ENCODE measurements at places on chromosomes 6 and 20.

- peak overlapping the region; percentile 80 for H3K27ac ChIP-seq
- H3K36me3 ChIP-seq: no peaks in the 10 kb centered on the region
- peaks cover 24% of the 10 kb centered on the region for H3K4me1 ChIP-seq
- peak overlapping the region; percentile 91 for H3K4me3 ChIP-seq
Measured at GRCh38 chr6:28488916-28489365, 26.7 kb downstream of the GPX6 start.

DNA sequence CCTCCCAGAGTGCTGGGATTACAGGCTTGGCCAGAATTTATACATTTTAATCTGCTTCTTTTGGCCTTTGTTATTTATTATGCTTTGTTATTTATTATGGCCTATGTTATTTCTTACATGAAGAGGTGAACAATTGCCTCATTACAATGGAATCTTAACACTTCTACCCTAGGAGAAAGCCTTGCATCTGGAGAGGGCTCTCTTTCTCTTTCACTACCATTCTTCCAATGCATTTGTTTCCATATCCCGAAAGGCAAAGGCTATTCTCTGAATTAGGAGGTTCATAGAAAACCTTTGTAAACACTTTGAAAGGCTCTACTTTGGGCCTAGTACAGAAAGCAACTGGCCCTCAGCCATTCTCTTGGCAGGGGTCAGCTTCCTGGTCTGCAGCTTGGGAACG is 19.9 kb upstream of the DEK start:
- no peak overlapping the region for H3K4me3 ChIP-seq
- no peaks in the 10 kb centered on the region for H3K36me3 ChIP-seq
- no peak overlapping the region for H3K27ac ChIP-seq
- no peaks in the 10 kb centered on the region for H3K4me1 ChIP-seq

DNA sequence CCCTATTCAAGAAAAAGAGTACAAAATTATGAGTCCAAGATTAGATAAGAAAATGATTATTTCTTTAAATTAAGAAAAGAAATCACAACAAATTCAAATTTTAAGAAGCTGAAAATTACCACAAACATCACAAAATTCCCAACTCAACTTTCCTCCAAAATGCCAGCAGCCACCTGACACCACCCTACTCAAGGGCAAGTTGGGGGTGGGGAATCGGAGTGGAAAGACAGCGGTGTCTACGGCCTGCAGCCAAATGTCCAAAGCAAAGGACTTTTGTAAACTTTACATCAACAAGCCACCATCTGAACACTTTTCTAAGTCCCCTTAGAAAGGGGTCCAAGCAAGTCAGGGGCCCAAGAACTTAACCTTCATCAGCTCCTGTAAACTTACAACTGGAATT is 1.6 kb upstream of the EYA2 start:
- H3K4me1 ChIP-seq: peaks cover 3% of the 10 kb centered on the region
- H3K4me3 ChIP-seq: no peak overlapping the region
- DNase-seq: no peak
- peaks cover 9% of the 10 kb centered on the region for H3K27me3 ChIP-seq

GRCh38 chr6:151561238-151561637 is 67.4 kb downstream of the CCDC170 start:
- no peak for DNase-seq
- peaks cover 6% of the 10 kb centered on the region for H3K27me3 ChIP-seq
- peaks cover 17% of the 10 kb centered on the region for H3K36me3 ChIP-seq
- H3K27ac ChIP-seq: no peak overlapping the region

GRCh38 chr20:38747495-38748096 is 664 bp upstream of the ACTR5 start:
- no peak for DNase-seq
- peak overlapping the region; percentile 26 for H3K27ac ChIP-seq
- peaks cover 11% of the 10 kb centered on the region for H3K27me3 ChIP-seq

- DNase-seq: no peak
- H3K4me3 ChIP-seq: no peak overlapping the region
Measured at GRCh38 chr6:32096087-32096393, 13.1 kb downstream of the TNXB start.

GRCh38 chr6:135004399-135004798 is 50.2 kb downstream of the HBS1L start:
- H3K36me3 ChIP-seq: no peaks in the 10 kb centered on the region
- DNase-seq: no peak
- H3K4me1 ChIP-seq: no peaks in the 10 kb centered on the region
- H3K27me3 ChIP-seq: no peaks in the 10 kb centered on the region

GRCh38 chr6:37019065-37019450 is 13.6 kb downstream of the FGD2 start:
- H3K27me3 ChIP-seq: peaks cover 7% of the 10 kb centered on the region
- H3K4me3 ChIP-seq: no peak overlapping the region
- H3K4me1 ChIP-seq: peaks cover 2% of the 10 kb centered on the region
- DNase-seq: no peak
- H3K36me3 ChIP-seq: no peaks in the 10 kb centered on the region

GRCh38 chr6:12785921-12786320 is 69.4 kb downstream of the PHACTR1 start:
- H3K27me3 ChIP-seq: no peaks in the 10 kb centered on the region
- no peaks in the 10 kb centered on the region for H3K4me1 ChIP-seq
- no peak overlapping the region for H3K27ac ChIP-seq
- no peaks in the 10 kb centered on the region for H3K36me3 ChIP-seq
- no peak for DNase-seq

- DNase-seq: no peak
- H3K36me3 ChIP-seq: peaks cover 28% of the 10 kb centered on the region
Measured at GRCh38 chr6:44302856-44303255, 10.3 kb downstream of the AARS2 start.

GRCh38 chr6:39263303-39264037 is 34.2 kb upstream of the KCNK5 start:
- H3K27me3 ChIP-seq: peaks cover 5% of the 10 kb centered on the region
- no peaks in the 10 kb centered on the region for H3K4me1 ChIP-seq
- no peak overlapping the region for H3K27ac ChIP-seq
- no peaks in the 10 kb centered on the region for H3K36me3 ChIP-seq
- H3K4me3 ChIP-seq: no peak overlapping the region
- DNase-seq: no peak

- H3K4me1 ChIP-seq: no peaks in the 10 kb centered on the region
- H3K27me3 ChIP-seq: peaks cover 3% of the 10 kb centered on the region
- H3K4me3 ChIP-seq: peak overlapping the region; percentile 56
- H3K27ac ChIP-seq: no peak overlapping the region
- DNase-seq: no peak
- peaks cover 40% of the 10 kb centered on the region for H3K36me3 ChIP-seq
Measured at GRCh38 chr6:170393807-170394399, 87.3 kb downstream of the FAM120B start.

GRCh38 chr20:41196653-41197225 is 59.4 kb downstream of the PLCG1 start:
- no peak for DNase-seq
- H3K27me3 ChIP-seq: peaks cover 9% of the 10 kb centered on the region
- peaks cover 20% of the 10 kb centered on the region for H3K4me1 ChIP-seq
- no peak overlapping the region for H3K27ac ChIP-seq
- H3K4me3 ChIP-seq: no peak overlapping the region
- H3K36me3 ChIP-seq: peaks cover 11% of the 10 kb centered on the region

DNA sequence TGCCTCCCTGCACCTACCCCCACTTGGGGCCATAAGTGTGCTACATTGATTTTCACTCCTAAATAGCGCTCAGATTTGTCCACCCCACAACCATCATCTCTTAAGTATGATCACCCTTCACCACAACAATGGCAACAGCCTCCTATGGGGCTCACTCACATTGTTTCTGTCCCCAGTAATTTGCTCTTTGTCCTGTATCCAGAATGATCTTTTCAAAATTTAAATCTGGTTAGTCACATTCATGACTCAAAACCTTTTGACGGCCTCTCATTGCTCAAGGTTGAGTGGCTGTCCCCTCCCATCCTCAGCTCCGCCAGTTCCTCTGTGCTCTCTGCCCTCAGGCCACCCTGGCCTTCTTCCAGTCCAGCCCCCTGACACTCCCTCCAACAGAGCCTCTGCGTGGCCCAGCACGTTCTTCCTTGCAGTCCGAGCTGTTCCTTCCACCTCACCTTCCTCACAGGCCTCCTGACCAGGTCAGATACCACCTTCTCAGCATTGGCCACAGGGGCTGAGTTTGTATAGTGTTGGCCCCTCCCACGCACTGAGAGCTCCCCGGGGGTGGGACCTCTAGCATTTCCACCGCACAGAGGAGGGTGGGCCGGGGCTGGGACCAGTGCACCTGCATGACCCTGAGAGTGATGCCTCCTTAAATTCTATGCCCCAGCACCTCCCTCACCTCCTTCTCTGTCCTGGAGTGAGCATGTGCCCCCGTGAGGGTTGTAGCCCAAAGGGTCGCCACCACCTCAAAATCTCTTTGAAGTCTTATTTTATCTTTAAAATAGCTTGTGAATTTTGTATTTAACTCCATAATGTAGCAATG is 2.4 kb upstream of the PPP1R3G start:
- H3K36me3 ChIP-seq: no peaks in the 10 kb centered on the region
- H3K4me1 ChIP-seq: peaks cover 7% of the 10 kb centered on the region
- H3K4me3 ChIP-seq: no peak overlapping the region
- no peak for DNase-seq
- no peak overlapping the region for H3K27ac ChIP-seq

- DNase-seq: peak; percentile 14
- peaks cover 15% of the 10 kb centered on the region for H3K4me1 ChIP-seq
- H3K27me3 ChIP-seq: peaks cover 18% of the 10 kb centered on the region
Measured at GRCh38 chr6:72621291-72622093, at the start of gene KCNQ5. TSS of gene KCNQ5 (plus strand) at chr6:72622064.

GRCh38 chr6:15906420-15907016 is 222.4 kb upstream of the MYLIP start:
- no peak overlapping the region for H3K4me3 ChIP-seq
- peaks cover 4% of the 10 kb centered on the region for H3K27me3 ChIP-seq

- no peak overlapping the region for H3K4me3 ChIP-seq
- H3K27ac ChIP-seq: no peak overlapping the region
- peaks cover 4% of the 10 kb centered on the region for H3K27me3 ChIP-seq
- no peaks in the 10 kb centered on the region for H3K36me3 ChIP-seq
Measured at GRCh38 chr6:134421501-134421900, 103.6 kb upstream of the SGK1 start.

- no peaks in the 10 kb centered on the region for H3K4me1 ChIP-seq
- no peak for DNase-seq
- H3K4me3 ChIP-seq: no peak overlapping the region
Measured at GRCh38 chr20:25382704-25383370, 7.8 kb downstream of the ABHD12 start.

- H3K4me3 ChIP-seq: no peak overlapping the region
- no peaks in the 10 kb centered on the region for H3K36me3 ChIP-seq
- no peak for DNase-seq
- peaks cover 2% of the 10 kb centered on the region for H3K4me1 ChIP-seq
- H3K27me3 ChIP-seq: peaks cover 1% of the 10 kb centered on the region
Measured at GRCh38 chr6:158686791-158687381, 37.0 kb downstream of the SYTL3 start.

- H3K27me3 ChIP-seq: no peaks in the 10 kb centered on the region
- H3K36me3 ChIP-seq: peaks cover 80% of the 10 kb centered on the region
- H3K27ac ChIP-seq: peak overlapping the region; percentile 52
- no peak for DNase-seq
- peaks cover 52% of the 10 kb centered on the region for H3K4me1 ChIP-seq
- peak overlapping the region; percentile 31 for H3K4me3 ChIP-seq
Measured at GRCh38 chr20:10659651-10660601, 13.9 kb downstream of the JAG1 start.

GRCh38 chr20:2618815-2619214 is 33.6 kb upstream of the NOP56 start:
- no peaks in the 10 kb centered on the region for H3K4me1 ChIP-seq
- no peak overlapping the region for H3K27ac ChIP-seq
- no peak for DNase-seq
- peaks cover 2% of the 10 kb centered on the region for H3K27me3 ChIP-seq
- no peak overlapping the region for H3K4me3 ChIP-seq
- H3K36me3 ChIP-seq: no peaks in the 10 kb centered on the region

GRCh38 chr6:41531591-41532582 is 14.3 kb upstream of the FOXP4 start:
- peaks cover 20% of the 10 kb centered on the region for H3K27me3 ChIP-seq
- H3K4me3 ChIP-seq: no peak overlapping the region
- H3K36me3 ChIP-seq: no peaks in the 10 kb centered on the region
- no peak overlapping the region for H3K27ac ChIP-seq

- H3K4me1 ChIP-seq: peaks cover 13% of the 10 kb centered on the region
- H3K4me3 ChIP-seq: no peak overlapping the region
- H3K36me3 ChIP-seq: no peaks in the 10 kb centered on the region
- peak; percentile 12 for DNase-seq
- H3K27me3 ChIP-seq: peaks cover 2% of the 10 kb centered on the region
Measured at GRCh38 chr6:154653853-154654252, 79.4 kb upstream of the SCAF8 start.

DNA sequence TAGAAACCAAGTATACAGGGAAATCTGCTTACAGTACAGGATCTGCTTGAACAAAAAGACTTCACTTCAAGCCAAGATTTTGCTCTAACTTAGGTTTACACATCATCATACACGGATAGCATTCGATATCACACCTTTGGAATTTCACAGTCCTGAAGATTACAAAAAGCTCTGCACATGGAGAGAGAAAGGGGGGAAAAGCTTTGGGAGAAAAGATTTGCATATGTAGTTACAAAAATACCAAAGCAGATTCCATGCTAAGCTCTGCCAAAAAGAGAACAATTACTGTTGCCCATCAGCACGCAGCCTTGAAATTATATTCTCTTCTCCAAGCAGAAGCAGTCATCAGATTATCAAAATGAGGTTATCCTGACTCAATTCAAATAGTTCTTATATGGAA is 62.0 kb downstream of the HIVEP2 start:
- H3K27me3 ChIP-seq: peaks cover 5% of the 10 kb centered on the region
- no peak overlapping the region for H3K27ac ChIP-seq
- no peak for DNase-seq

DNA sequence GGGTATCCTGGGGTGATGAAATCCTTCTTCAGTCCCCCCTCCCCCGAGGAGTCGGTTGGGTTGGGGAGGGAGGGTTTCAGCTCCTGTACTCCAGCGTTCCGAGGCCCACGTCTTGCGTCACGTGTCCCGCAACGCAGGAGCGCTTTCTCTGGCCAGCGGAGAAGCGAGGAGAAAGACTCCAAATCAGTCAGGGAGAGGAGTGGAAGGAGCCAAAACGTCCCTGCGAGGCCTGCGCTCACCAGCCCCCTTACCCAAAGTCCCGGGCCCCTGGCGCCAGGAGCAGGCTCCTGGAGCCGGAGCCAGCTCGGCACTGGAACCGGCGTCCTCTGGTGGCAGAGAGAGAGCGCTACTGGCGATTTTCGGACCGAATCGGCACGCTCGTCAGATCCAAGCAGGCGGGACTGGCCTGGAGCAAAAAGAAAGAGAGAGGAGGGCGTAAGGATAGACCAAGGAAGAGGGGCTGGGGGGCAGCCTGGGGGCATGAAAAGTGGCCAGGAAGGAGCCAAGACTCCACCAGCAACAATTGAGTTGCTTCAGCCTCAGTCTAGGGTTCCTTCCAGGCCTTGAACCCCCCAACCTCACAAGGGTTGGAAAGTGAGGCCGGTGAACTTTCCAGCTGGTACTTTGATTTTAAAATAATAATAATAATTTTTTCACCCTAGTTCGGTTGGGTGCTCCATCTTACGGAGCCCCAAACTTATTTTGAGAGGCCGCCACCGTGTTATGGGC is at the start of gene GNAS:
Gene GNAS, plus strand, starts transcription at position 174 of the 729 bp plus-strand sequence.
- peaks cover 11% of the 10 kb centered on the region for H3K27me3 ChIP-seq
- peak within 1 kb of the TSS; percentile 94 for H3K4me3 ChIP-seq
- peak; percentile 81 for DNase-seq

- no peak for DNase-seq
- H3K4me3 ChIP-seq: no peak overlapping the region
- H3K4me1 ChIP-seq: no peaks in the 10 kb centered on the region
- no peaks in the 10 kb centered on the region for H3K36me3 ChIP-seq
- H3K27me3 ChIP-seq: peaks cover 3% of the 10 kb centered on the region
- no peak overlapping the region for H3K27ac ChIP-seq
Measured at GRCh38 chr20:57147185-57147584, 119.3 kb downstream of the BMP7 start.
